Thyroid gland (tissue), 4 donors: ENCODE measurements at places on chromosomes 13 and 19.

DNA sequence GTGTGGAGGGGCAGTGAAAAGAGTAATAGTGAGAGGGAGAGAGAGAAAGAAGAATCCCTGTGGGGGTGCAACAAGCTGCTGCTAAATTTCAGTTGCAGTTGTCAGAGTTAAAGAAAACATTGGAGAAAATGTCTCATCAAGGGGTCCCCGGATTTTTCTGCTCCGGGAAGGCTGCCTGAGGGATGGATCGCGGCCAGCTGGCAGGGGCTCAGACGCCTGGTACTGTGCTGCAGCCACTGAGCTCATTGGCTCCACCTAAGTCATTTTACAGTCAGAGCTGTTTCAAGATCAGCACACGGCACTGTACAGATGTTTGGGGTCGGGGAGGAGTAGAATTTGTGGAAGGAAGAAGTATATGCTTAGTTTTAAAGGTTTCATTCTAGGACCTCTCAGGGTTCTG, 106.2 kb downstream of the SHISA2 start:
- DNase-seq = peak; percentile 58

DNA sequence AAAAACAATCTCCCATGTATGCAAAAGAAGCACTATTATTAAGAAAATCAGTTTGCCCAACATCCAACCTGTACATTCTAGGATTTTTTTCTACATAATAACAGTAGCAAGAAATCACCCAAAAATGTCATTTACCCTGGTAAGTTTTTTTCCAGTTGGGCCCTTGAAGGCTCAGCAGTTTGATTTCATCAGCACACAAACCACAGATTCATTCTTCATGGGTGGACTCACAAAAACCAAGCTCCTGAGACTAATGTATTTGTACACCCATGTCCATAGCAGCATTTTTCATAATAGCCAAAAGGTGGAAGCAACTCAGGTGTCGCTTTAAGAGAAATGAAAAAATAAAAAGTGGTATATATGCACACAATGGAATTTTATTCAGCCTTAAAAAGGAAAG, 210.1 kb downstream of the TBC1D4 start:
- DNase-seq = no peak

- no peak for DNase-seq
Measured at GRCh38 chr13:99205621-99206220, 5.1 kb downstream of the UBAC2 start.

DNA sequence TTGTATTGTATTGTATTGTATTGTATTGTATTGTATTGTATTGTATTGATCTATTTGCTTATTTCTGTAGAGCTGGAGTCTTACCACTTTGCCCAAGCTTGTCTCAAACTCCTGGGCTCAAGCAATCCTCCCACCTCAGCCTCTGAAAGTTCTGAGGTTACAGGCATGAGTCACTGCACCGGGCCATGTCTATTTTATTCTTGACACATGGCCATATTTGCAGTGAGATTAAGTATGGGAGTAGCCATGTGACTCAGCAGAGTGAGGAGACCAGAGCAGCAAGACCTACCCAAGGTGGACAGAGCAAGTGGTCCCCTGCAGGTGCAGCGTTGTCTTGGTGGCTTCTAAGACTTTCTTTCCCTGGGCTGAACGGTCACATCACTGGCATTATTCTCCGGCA, 49.1 kb upstream of the UBAC2 start:
- no peak for DNase-seq

GRCh38 chr13:22665506-22665905, 515.3 kb upstream of the SGCG start:
- no peak for DNase-seq

DNA sequence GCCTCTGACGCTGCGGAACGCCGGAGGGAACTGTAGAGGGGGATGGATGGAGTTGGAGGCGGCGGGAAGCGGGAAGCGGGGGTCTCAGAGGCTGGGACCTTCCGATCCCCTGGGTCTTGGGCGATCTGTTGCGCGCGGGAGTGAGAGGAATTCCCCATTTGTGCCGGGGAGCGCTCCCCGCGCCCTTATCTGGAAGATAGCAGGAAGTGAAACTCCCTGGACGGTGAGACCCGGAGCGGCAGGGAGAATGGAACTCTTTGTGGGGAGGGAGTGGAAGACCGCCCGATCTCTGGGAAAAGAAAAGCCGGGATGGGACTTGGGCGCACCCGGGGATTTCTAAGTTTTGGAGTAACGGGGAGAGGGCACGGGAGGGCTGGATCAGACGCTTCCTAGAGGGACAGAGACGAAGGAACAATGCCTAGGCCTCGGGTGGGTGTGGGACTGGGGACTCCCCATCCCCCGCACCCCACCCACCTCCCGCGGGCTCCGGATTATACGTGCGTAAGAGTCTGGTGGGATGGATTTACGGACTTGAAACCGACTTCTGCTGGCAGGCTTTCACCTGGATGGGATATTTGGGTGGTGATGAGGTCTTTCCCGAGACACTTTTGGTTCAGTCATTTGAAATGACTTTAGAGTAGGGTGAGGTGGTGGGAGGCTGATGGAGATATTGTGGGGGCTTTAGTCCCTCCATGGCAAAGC, 495 bp downstream of the LSR start:
- DNase-seq = no peak

DNA sequence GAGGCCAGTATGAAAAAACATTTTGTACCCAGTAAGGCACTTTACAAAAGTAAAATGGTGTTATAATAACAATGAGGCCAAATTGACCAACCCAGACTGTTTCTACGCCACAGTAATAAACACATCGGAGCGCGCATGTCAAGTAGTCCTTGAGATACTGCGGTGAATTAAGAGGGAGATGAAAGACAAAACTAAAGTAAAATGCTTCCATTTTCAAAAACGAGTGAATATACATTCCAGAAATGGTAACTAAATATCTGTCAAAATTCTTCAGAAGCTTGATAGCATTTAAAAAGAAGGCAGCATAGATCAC, 19.0 kb downstream of the N4BP2L1 start:
- peak; percentile 72 for DNase-seq

DNA sequence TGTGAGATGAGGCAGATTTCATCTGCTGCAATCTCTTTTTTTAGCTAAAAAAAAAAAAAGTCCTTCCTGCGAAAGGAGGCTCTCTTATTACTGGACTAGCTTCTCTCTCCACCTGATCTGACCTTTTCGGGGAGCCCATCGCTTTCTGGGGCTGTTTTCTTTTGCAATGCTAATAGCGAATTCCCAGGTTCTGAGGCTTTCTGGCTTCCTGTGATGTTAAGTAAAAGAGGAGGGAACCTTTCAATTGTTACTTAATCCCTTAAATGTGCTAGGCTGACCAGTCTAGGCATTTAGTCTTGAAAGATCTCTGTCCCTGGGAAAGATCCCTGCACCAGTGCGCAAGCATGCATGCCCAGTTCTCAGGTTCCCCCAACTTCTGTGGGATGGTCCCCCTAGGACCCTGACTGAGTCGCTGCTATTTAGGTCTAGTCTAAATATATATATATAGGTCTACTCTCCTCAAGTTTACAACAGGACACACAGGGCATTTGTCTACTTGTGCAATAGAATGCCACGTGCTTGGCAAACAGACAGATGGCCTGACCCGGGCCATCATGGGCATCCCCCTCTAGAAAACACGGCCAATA, 224.7 kb downstream of the ZNF536 start:
- DNase-seq = no peak

DNA sequence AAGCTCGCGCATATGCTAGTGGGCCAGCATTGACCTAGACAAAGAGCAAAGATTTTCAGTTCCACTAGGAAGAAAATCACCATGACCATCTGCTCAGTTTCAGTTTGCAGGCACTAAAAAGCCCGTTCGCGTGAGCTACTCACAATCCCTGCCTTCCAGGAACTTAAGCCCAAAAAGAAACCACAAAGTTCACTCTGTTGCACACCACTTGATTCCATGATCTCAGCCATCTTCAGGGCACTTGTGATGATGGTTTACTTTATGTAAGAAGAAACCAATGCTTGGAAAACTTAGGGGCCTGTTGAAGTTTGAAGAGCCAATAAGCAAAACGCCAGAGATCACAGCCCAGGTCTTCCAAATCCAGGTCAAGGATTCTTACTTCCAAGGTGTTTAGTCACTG, 45.0 kb upstream of the SLC15A1 start:
- DNase-seq = peak; percentile 53

GRCh38 chr19:32652894-32653598, 21.9 kb downstream of the ANKRD27 start:
- peak; percentile 99 for DNase-seq

GRCh38 chr13:52944697-52945096, 83.9 kb upstream of the OLFM4 start:
- DNase-seq = no peak

DNA sequence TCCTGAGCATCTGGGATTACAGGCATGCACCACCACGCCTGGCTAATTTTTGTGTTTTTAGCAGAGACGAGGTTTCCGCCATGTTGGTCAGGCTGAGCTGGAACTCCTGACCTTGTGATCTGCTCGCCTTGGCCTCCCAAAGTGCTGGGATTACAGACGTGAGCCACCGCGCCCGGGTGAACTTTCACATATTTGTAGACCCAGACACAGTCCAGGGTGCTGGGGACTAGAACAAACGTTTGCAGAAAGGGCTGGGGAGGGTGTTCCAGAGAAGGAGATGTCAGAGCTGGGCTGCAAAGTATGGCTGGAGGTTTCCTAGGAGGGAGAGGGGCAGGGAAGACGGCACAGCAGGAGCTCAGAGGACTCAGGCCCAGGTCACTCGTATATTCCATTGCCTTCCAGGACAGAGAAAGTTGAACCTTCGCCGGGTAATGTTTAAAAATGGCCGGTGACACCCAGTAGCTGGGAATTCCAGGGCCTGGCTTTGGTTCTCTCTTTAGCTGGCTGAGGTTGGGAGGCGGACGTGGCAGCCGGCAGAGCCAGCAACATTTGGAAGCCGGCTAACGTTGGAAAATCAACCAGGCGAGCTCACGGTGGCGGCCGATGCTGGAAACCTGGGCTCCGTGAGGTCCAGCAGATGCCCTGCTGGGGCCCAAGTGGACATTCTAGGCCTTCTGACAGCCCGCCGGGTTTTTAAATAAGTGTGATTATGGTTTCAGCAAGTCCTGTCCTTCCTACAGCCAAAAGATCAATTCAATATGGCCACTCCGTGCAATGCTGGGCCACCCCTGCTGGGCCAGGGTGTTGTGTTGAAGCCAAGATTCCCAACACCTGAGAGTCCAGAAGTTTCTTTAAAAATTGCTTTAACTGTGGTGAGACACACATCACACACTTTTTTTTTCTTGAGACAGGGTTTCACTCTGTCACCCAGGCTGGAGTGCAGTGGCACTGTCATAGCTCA, 41.5 kb downstream of the NFIC start:
- DNase-seq = peak; percentile 57

GRCh38 chr13:35917252-35917941, 213.8 kb downstream of the DCLK1 start:
- peak; percentile 9 for DNase-seq

DNA sequence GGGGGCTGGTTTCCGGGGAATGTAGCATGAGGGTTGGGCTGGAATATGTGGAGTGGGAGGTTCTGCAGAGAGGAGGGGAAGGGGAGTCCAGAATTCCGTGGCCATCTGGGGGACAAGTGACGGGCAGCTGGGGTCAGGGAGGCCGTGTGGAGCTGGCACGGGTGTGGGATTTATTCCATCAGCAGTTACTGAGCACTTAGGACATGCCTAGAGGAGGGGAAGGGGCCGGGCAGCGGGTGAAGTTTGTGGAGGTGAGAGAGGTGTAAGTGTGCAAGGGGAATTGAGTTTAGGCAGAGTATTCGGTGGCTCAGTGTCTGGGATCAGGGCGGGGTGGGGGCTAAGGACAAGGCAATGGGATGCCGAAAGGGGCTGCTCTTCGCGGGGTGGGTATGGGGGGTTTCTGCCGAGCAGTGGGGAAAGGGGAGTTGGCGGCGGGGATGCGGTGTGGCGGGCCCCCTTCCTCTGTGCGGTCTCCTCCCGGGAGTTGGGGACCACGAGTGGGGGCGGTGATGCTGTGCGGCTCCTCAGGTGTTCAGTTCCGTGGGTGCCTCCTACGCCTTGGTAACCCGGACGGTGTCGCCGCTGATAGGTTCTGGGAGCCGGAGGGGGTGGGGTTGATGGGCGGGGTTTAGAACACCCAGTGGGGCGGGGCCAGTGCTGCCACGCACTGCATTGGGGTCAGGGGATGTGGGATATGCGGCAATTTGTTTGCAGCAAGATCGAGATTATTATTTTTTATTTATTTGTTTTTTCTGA, 5.4 kb downstream of the CCDC61 start:
- DNase-seq = peak; percentile 26
